Glutamatergic neuron (in vitro differentiated cells): ENCODE measurements at places on chromosomes 7 and 10. TPM values are rescaled to one million over a fixed set of nuclear protein-coding genes. Genes with fewer than 3 reads are reported as not detected.

- peaks cover 2% of the 10 kb centered on the region for H3K4me1 ChIP-seq
- H3K27ac ChIP-seq: no peak overlapping the region
- no peak for DNase-seq
- H3K27me3 ChIP-seq: peaks cover 1% of the 10 kb centered on the region
- no peaks in the 10 kb centered on the region for H3K36me3 ChIP-seq
Measured at GRCh38 chr10:124536496-124537050, 75.0 kb downstream of the LHPP start.

- H3K27me3 ChIP-seq: no peaks in the 10 kb centered on the region
- no peak for DNase-seq
- peaks cover 5% of the 10 kb centered on the region for H3K36me3 ChIP-seq
- H3K4me1 ChIP-seq: no peaks in the 10 kb centered on the region
- H3K4me3 ChIP-seq: no peak overlapping the region
Measured at GRCh38 chr10:120738658-120739057, 112.5 kb upstream of the WDR11 start.

- peaks cover 6% of the 10 kb centered on the region for H3K27me3 ChIP-seq
- no peak for DNase-seq
- no peak overlapping the region for H3K4me3 ChIP-seq
- H3K36me3 ChIP-seq: peaks cover 17% of the 10 kb centered on the region
- no peak overlapping the region for H3K27ac ChIP-seq
Measured at GRCh38 chr10:17452060-17452841, 2.1 kb downstream of the ST8SIA6 start.

- H3K27ac ChIP-seq: peak overlapping the region; percentile 45
- DNase-seq: no peak
- H3K4me3 ChIP-seq: no peak overlapping the region
- H3K36me3 ChIP-seq: no peaks in the 10 kb centered on the region
- H3K4me1 ChIP-seq: peaks cover 20% of the 10 kb centered on the region
Measured at GRCh38 chr7:111029574-111030251, 61.2 kb upstream of the LRRN3 start.

DNA sequence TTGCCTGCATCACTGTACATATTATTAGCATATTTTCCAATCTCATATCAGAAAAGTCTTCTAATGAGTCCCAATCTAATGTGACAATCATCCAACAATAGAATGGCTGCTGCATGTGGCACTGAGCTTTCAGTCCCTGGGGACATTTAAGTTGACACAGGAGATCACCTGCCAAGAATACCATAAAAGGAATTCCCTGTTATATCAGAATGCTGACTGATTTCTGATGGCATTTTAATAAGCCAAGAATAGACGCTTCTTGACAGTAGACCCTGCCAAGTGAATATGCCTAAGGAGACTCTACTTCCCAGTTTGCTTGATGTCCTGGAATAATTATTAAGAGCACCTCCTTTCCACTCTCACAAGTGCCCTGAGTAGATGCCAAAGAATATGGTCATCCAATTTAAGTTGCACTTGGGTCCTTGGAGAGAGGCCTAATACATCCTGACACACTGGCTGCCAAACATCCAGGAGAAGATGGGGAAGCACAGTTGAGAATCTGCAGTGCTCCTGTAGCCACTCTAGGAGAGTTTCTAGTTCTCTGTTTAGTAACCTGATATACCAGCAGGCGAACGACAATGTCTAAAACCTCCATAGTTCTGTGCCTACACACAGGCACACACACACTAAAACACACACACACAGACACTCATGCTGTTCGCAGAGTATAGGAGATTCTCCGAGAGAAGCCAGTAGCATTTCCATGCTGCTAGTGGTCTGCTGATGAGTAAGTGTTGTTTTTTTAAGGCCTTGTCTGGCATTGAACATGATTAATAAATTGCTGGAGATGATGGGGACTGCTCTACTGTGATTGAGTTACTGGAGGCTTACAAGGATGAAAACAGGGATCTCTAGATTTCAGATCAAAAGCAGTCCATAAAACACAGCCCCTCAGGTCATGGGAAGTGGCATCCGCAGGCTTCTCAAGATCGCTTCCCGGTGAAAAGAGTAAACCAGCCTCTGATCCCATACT lies 369.6 kb downstream of the KCNMA1 start:
- DNase-seq: no peak
- no peaks in the 10 kb centered on the region for H3K27me3 ChIP-seq
- H3K4me1 ChIP-seq: no peaks in the 10 kb centered on the region

DNA sequence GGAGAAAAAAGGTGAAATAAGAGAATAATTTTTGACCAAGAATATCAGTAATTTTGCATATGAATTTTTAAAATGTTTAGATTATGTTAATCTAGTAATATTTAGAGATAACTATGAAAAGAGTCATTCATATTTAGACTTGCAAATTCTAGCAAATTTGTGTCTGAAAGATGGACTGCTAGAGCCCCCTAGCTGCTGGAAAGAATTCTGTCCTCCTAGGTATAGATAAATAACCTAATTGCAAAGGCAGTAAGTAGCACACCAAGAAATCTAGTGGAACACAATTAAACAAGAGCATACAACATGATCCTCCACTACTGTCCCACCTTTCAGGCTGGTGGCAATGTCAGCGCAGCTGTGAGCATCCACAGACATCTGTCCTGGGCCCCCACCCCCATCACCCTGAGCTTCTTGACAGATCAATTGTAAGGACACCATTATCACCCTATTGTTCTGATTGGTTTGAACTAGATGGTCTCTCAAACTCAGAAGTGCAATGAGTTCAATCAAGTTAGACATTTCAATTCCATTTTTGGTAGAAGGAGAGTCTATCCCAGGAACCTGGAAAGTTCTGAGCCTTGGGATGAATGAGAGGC lies 15.0 kb upstream of the GFRA1 start:
- peak overlapping the region; percentile 62 for H3K27ac ChIP-seq
- H3K36me3 ChIP-seq: no peaks in the 10 kb centered on the region
- H3K27me3 ChIP-seq: peaks cover 6% of the 10 kb centered on the region
- no peak overlapping the region for H3K4me3 ChIP-seq
- DNase-seq: peak; percentile 40
- peaks cover 12% of the 10 kb centered on the region for H3K4me1 ChIP-seq

DNA sequence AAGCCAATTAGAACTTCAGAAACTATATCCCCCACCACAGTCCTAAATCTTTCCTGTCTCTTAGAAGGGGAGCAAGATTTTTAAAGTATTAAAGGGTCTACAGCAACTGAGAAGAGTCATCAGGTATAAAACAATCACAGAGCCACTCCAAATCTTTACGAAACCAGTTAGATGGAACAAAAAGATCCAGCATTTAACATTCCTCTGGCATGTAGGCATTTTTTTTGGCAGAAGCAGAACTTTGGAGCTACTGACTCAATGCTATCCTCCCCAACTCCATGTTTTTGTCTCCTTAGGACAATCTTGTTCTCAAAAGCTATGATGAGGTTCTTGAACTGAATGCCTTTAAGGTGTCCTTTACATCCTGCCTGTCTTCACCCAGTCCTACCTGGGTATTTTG lies 333.3 kb downstream of the PRPF18 start:
- H3K4me3 ChIP-seq: no peak overlapping the region
- DNase-seq: no peak
- H3K27ac ChIP-seq: no peak overlapping the region
- no peaks in the 10 kb centered on the region for H3K27me3 ChIP-seq
- no peaks in the 10 kb centered on the region for H3K36me3 ChIP-seq

- H3K4me3 ChIP-seq: no peak overlapping the region
- no peak for DNase-seq
- H3K36me3 ChIP-seq: peaks cover 14% of the 10 kb centered on the region
- H3K27ac ChIP-seq: no peak overlapping the region
- peaks cover 5% of the 10 kb centered on the region for H3K27me3 ChIP-seq
Measured at GRCh38 chr7:94662548-94662947, 6.6 kb upstream of the SGCE start.

The NCF1 gene
- 0.54 TPM for total RNA-seq

The SFMBT2 gene
- 9.1 TPM for total RNA-seq

The FBXL13 gene
- total RNA-seq: 1.1 TPM

The FAM25G gene
- total RNA-seq: not detected
